H9 (cell line): ENCODE measurements at places on chromosomes 11 and 22. TPM values are rescaled to one million over a fixed set of nuclear protein-coding genes. Genes with fewer than 3 reads are reported as not detected.
A peak's percentile ranks its signal among the peaks of the same experiment; 100 is the strongest.

CDCA5 gene
- total RNA-seq: 93.9 and 94.8 TPM in 2 replicates

OSM gene
- not detected in 2 replicates for total RNA-seq

CNGA4 gene
- total RNA-seq: 0.11 and 0.20 TPM in 2 replicates

RCOR2 gene
- 117 and 118 TPM in 2 replicates for total RNA-seq

LIPT2 gene
- 7.1 and 8.2 TPM in 2 replicates for total RNA-seq

ANO1 gene
- total RNA-seq: 10.9 TPM in 2 replicates

GRCh38 chr11:86214710-86215109 lies 29.8 kb upstream of the EED start:
- no peak for DNase-seq
- no peak overlapping the region for H3K4me3 ChIP-seq
- H3K4me1 ChIP-seq: no peaks in the 10 kb centered on the region
- H3K36me3 ChIP-seq: no peaks in the 10 kb centered on the region
- H3K27ac ChIP-seq: no peak overlapping the region
- H3K27me3 ChIP-seq: no peaks in the 10 kb centered on the region

- no peaks in the 10 kb centered on the region for H3K27me3 ChIP-seq
- peaks cover 15% of the 10 kb centered on the region for H3K36me3 ChIP-seq
- H3K4me1 ChIP-seq: no peaks in the 10 kb centered on the region
- peak; percentile 82 for DNase-seq
- H3K4me3 ChIP-seq: no peak overlapping the region
Observed at GRCh38 chr22:19909350-19910179, 32.0 kb upstream of the COMT start.

DNA sequence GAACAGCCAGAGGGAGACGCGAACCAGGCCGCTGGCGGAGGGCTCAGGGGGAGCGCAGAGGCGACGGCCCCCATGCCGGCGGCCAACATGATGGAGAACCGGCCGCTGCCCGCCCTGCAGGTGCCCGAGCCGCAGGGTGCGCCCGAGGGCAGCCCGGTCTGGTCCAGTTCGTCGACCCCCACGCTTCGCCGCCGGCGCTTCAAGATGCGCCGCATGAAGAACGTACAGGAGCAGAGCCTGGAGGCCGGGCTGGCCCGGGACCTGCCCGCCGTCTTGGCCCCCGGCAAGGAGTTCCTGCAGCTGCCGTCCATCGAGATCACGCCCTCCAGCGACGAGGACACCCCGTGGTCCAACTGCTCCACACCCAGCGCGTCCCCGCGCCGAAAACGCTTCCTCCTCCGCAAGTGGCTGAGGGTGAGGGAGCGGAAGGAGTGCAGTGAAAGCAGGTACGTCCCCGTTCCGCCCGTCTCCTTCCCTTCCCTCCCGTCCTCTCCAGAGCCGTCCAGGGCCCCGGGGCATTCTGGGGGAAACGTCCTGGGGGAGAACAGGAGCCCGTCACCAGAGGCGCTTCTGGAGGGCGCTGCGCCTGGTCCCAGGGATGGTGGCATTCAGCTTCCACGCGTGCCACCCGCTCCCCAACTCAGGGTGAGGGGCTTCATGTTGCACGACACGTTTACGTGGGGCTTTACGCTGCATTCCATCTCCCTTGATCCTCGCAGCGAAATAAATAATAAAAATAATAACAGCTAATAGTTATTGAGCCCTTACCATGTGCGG lies 840 bp downstream of the GRAMD1B start:
- peak; percentile 66 for DNase-seq
- peaks cover 13% of the 10 kb centered on the region; the same call in 1 of the 2 replicates for H3K4me1 ChIP-seq
- peaks cover 11% of the 10 kb centered on the region for H3K36me3 ChIP-seq
- no peak overlapping the region for H3K27ac ChIP-seq

DNA sequence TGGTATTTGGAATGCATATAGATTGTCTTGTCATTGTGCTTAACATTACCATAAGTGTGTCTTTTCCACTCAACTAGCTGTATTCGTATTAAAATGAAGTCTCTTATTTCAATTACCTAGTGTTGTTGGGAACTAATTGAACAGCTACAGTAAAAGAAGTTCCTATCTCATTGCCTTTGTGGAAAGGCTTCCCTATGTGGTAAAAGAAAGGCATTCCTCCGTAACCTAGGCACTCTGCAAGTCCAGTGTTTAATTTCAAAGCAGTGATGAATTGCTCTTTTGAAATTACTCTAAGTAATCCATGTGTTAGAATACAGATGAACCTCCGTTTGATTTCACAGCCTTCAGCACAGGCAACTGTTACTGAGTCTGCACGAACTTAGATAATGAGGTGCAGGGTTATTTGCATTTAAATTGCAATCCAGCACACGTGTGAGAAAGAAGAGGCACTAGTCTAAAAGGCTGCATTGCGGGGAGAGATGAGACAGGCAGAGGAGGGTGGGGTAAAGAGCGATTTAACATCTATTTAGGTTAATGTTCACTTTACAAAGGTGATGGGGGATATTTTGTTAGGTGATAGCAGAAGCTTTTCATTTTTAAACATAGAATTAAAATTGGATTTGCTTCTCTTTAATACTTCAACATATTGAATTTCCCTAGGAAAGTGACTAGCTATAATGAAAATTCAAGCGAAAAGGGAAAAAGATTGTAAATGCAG lies 25.0 kb upstream of the CRTAM start:
- H3K27ac ChIP-seq: peak overlapping the region; percentile 96
- H3K36me3 ChIP-seq: peaks cover 5% of the 10 kb centered on the region; the same call in 2 of the 3 replicates
- H3K4me1 ChIP-seq: peaks cover 6% of the 10 kb centered on the region
- no peak for DNase-seq

DNA sequence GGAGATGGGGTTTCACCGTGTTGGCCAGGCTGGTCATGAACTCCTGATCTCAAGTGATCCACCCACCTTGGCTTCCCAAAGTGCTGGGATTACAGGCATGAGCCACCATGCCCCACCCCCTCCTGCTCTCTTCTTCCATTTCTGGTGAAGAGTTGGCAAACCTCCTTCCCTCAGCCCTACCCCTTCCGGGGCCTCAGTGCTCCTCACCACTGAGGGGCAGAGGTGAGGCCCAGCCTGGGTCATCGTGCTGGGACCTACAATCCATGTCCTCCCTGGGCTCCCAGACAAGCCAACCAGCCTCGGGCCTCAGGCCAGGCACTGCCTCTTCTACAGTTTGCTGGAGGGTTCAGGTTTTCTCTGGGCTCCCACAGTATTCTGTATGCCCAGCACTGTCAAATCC lies 14.8 kb upstream of the TPBGL start:
- no peak overlapping the region for H3K4me3 ChIP-seq
- H3K4me1 ChIP-seq: no peaks in the 10 kb centered on the region; the same call in 1 of the 2 replicates
- no peak for DNase-seq
- H3K27me3 ChIP-seq: no peaks in the 10 kb centered on the region; the same call in 1 of the 2 replicates
- H3K36me3 ChIP-seq: no peaks in the 10 kb centered on the region
- H3K27ac ChIP-seq: no peak overlapping the region

- H3K4me1 ChIP-seq: peaks cover 10% of the 10 kb centered on the region; the same call in 1 of the 2 replicates
- peaks cover 23% of the 10 kb centered on the region for H3K36me3 ChIP-seq
- H3K27me3 ChIP-seq: no peaks in the 10 kb centered on the region
- H3K4me3 ChIP-seq: no peak overlapping the region
- no peak overlapping the region for H3K27ac ChIP-seq
Observed at GRCh38 chr22:27726331-27726685, 75.2 kb downstream of the MN1 start.

DNA sequence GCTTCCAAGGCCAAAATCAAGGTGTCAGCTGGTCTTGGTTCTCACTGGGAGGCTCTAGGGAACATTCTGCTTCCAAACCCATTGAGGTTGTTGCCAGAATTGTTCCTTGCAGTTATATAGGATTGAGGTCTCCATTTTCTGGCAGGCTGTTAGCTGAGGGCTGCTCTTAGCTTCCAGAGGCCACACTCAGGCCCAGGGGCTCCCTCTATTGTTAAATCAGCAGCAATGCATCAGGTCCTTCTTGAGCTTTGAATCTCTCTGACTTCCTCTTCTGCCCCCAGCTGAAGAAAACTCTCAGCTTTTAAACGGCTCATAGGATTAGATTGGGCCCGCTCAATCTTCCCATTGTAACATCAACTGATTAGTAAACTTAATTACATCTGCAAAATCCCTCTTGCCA lies 39.3 kb upstream of the BSX start:
- H3K27ac ChIP-seq: no peak overlapping the region
- H3K36me3 ChIP-seq: no peaks in the 10 kb centered on the region
- H3K27me3 ChIP-seq: no peaks in the 10 kb centered on the region
- peak; percentile 70 for DNase-seq
- H3K4me1 ChIP-seq: no peaks in the 10 kb centered on the region
- H3K4me3 ChIP-seq: no peak overlapping the region

DNA sequence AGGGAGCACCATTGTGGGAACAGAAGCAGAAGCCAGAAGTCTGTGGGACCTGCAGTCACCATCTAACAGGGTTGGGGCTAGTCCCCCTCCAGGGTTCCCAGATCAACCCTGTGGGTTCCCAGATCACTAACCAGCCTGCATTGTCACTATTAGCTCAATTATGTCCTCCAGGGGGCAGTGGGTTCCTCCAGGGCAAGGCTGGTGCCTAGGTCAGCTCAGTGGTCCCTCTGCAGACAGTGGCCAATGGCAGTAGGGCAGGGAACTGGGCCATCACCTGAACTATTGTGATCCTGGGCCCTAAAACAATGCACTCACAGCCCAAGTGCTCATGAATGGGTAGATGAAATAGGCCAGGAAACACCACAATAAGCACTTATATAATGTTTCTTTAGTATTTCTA lies 18.8 kb upstream of the PRSS23 start:
- H3K27me3 ChIP-seq: no peaks in the 10 kb centered on the region
- H3K4me3 ChIP-seq: no peak overlapping the region
- H3K36me3 ChIP-seq: no peaks in the 10 kb centered on the region

GRCh38 chr11:94211261-94211830 lies 82.7 kb downstream of the PANX1 start:
- no peaks in the 10 kb centered on the region for H3K27me3 ChIP-seq
- H3K4me1 ChIP-seq: no peaks in the 10 kb centered on the region
- H3K27ac ChIP-seq: no peak overlapping the region
- DNase-seq: no peak
- no peak overlapping the region for H3K4me3 ChIP-seq

- H3K4me3 ChIP-seq: no peak overlapping the region
- H3K27ac ChIP-seq: no peak overlapping the region
- no peaks in the 10 kb centered on the region for H3K27me3 ChIP-seq
- H3K36me3 ChIP-seq: no peaks in the 10 kb centered on the region
- no peaks in the 10 kb centered on the region; the same call in 1 of the 2 replicates for H3K4me1 ChIP-seq
Observed at GRCh38 chr22:24289741-24290163, 19.1 kb downstream of the SPECC1L start.

- H3K27ac ChIP-seq: no peak overlapping the region
- H3K36me3 ChIP-seq: no peaks in the 10 kb centered on the region
- H3K4me1 ChIP-seq: peaks cover 2% of the 10 kb centered on the region; the same call in 1 of the 2 replicates
- no peak for DNase-seq
- H3K27me3 ChIP-seq: no peaks in the 10 kb centered on the region
- H3K4me3 ChIP-seq: peak overlapping the region; percentile 94
Observed at GRCh38 chr11:110431051-110431672, 1.4 kb downstream of the FDX1 start.

GRCh38 chr11:35711173-35711910 lies 48.8 kb downstream of the TRIM44 start:
- no peak overlapping the region for H3K27ac ChIP-seq
- no peaks in the 10 kb centered on the region; the same call in 1 of the 2 replicates for H3K4me1 ChIP-seq
- H3K4me3 ChIP-seq: no peak overlapping the region
- no peaks in the 10 kb centered on the region for H3K36me3 ChIP-seq
- DNase-seq: no peak

DNA sequence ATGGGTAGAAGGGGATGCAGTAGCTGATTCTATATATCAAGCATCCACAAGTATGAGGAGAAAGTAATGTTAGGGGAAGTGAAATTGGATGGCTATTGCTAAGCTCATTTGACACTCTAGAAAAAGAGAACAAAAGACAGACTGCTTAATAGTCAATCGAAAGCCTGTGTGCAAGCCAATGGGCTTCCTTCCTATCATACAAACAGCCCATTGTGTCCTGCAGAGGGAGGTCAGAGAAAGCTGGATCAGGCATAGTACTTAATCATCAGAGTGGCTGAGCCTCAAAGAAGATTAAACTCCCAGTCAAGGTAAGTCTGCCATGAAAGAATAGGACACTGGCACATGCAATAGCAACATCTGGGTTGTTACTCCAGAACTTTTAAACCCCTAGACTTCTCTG lies 50.9 kb upstream of the PGR start:
- H3K4me1 ChIP-seq: no peaks in the 10 kb centered on the region
- no peaks in the 10 kb centered on the region for H3K36me3 ChIP-seq
- no peak overlapping the region for H3K4me3 ChIP-seq
- no peaks in the 10 kb centered on the region for H3K27me3 ChIP-seq

- peaks cover 36% of the 10 kb centered on the region for H3K36me3 ChIP-seq
- no peak for DNase-seq
- peaks cover 34% of the 10 kb centered on the region for H3K4me1 ChIP-seq
- no peaks in the 10 kb centered on the region for H3K27me3 ChIP-seq
- no peak overlapping the region for H3K4me3 ChIP-seq
Observed at GRCh38 chr22:28986366-28986765, 75.3 kb downstream of the C22orf31 start.

GRCh38 chr22:20885557-20886323 lies 26.9 kb downstream of the SNAP29 start:
- H3K4me1 ChIP-seq: no peaks in the 10 kb centered on the region
- no peaks in the 10 kb centered on the region for H3K27me3 ChIP-seq
- H3K36me3 ChIP-seq: peaks cover 25% of the 10 kb centered on the region
- no peak overlapping the region for H3K27ac ChIP-seq
- no peak overlapping the region for H3K4me3 ChIP-seq
- DNase-seq: peak; percentile 91

DNA sequence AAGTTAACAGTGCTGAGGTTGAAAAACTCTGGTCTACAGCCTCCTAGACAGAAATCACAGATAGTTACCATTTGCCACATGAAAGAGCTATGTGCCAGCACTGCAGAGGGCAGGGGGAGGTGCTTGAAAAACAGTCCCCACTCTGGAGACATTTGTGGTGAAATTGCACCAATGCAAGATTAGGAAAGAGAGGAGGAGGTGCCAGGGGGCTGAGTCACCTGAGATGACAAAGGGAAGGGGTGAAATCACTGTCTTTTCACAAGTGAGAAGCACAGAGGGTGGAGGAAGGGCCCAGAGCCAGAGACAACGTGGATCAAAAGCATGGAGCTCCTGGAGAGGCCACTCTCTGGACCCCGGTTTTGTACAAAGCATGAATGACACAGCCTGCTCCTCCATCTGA lies 196.3 kb downstream of the BUD13 start:
- H3K4me3 ChIP-seq: no peak overlapping the region
- peaks cover 31% of the 10 kb centered on the region for H3K27me3 ChIP-seq

GRCh38 chr22:38699784-38700183 lies 959 bp downstream of the JOSD1 start:
- no peak overlapping the region for H3K27ac ChIP-seq
- DNase-seq: no peak
- H3K36me3 ChIP-seq: peaks cover 26% of the 10 kb centered on the region
- H3K4me3 ChIP-seq: peak overlapping the region; percentile 99

DNA sequence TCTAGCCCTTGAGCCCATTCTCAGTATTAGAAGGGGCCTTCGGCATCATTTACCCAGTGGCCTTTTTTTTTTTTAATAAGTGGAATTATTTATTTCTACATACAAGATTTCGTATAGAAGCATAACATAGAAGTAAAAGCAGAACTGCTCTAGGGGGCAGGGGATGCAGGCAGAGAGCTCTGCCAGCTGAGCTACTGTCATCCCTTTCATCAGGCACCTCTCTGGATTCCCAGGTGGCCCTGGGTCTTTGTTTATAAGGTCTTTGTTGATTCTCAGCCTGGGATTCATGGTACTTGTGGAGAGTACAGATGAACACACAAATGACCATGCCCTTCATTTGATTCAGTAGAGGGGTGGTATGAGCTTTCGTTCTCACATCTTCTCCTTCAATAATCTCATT lies 66.4 kb downstream of the GAB2 start:
- H3K27me3 ChIP-seq: no peaks in the 10 kb centered on the region
- no peak overlapping the region for H3K4me3 ChIP-seq
- no peaks in the 10 kb centered on the region for H3K36me3 ChIP-seq
- H3K27ac ChIP-seq: no peak overlapping the region
- peaks cover 5% of the 10 kb centered on the region for H3K4me1 ChIP-seq
